Adrenal gland (tissue), 19 donors: ENCODE measurements at places on chromosomes 16 and 17.
A peak's percentile ranks its signal among the peaks of the same experiment; 100 is the strongest.

DNA sequence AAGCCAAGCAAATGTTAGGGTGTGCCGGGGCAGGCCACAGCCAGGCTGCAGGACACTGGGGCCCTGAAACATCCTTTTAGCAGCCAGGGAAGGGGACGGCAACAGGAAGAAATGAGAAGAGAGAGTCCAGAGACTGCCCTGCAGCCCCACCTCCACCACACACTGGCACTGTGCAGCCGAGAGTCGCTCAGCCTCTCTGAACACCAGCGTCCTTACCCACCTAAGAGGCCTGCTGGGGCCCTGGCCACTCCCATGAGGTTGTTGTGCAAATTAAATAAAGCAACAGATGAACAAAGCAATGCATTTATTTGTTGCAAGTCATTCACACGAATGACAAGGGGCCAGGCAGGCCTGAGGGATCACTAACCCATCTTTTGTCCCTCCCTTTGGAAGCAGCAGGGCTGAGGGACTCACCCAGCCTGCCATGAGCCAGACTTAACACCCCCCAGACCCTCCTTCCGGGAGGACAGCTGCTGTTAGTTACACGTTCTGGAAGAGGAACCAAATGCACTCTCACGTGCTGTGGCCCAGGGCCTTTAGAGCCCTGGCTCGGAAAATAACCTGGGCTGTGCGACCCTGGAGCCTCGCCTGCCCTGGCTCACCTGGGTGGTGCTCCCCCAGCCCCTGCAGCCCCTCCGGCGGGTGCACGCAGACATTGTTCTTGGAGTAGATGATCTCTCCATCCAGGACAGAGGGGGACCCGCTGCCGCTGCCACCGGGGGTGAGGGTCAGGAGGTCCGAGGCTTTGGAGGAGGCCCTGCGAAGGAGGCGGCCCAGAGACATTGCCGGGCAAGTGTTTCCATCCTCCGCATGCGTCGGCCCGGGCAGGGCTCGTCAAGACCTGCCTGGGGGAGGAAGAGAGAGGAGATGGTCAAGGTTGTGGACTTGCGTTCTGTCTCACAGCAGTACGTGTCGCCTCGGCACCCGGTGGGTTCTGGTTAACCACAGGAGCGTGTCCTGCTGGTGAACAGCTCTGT lies 22.6 kb downstream of the TBC1D16 start:
- H3K4me3 ChIP-seq = no peak overlapping the region
- no peaks in the 10 kb centered on the region for H3K36me3 ChIP-seq
- peaks cover 4% of the 10 kb centered on the region for H3K4me1 ChIP-seq
- no peak for DNase-seq
- H3K27ac ChIP-seq = no peak overlapping the region
- H3K27me3 ChIP-seq = no peaks in the 10 kb centered on the region

- no peak overlapping the region for H3K4me3 ChIP-seq
- peaks cover 44% of the 10 kb centered on the region for H3K4me1 ChIP-seq
- no peaks in the 10 kb centered on the region for H3K36me3 ChIP-seq
- peak; percentile 58 for DNase-seq
- H3K27ac ChIP-seq = peak overlapping the region; percentile 93
Measured at GRCh38 chr16:53053967-53054669, 673 bp upstream of the CHD9 start.

DNA sequence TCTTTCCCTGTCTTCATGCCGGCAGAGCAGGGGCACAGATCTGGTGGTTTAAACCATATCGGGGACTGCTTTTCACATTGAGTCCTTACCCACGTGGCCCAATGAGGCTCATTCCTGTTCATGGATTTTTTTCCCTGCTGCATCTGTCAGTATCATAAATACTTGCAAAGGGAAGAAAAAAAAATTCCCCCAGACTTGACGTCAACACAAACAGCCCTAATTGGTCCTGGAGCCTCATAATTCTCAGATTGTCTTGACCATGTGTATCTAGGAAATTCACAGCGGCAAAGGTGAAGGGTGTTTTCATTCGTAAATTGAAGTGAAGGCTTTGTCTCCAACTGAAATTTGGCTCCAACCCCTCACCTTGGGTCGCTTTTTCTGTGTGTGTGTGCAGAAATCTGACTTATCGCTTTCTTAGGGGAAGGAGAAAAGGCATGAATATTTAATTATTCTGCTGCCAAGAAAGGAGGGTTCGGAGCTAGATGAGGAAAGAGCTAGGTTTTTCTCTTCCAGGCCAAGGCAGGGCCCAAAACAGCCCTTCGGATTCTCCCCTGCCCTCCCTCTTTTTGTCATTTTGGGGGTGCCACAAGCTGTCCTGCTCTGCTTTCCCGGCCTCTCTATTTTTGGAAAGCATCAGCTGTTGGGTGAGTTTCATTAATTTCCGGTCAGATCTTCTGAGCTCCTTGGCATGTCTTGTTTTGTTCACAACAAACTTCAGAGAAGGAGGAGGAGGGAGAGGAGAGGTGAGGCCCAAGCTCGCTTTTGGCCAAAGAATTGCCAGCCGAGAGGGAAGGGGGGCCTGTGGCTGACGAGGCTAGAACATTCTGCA lies 17.8 kb upstream of the CIBAR2 start:
- H3K27me3 ChIP-seq = no peaks in the 10 kb centered on the region
- H3K27ac ChIP-seq = peak overlapping the region; percentile 47
- no peak for DNase-seq
- peaks cover 39% of the 10 kb centered on the region for H3K4me1 ChIP-seq

- H3K4me1 ChIP-seq = peaks cover 9% of the 10 kb centered on the region
- H3K4me3 ChIP-seq = peak overlapping the region; percentile 89
- peak overlapping the region; percentile 75 for H3K27ac ChIP-seq
- H3K36me3 ChIP-seq = no peaks in the 10 kb centered on the region
- no peaks in the 10 kb centered on the region for H3K27me3 ChIP-seq
Measured at GRCh38 chr16:30894540-30895368, 877 bp upstream of the BCL7C start.

DNA sequence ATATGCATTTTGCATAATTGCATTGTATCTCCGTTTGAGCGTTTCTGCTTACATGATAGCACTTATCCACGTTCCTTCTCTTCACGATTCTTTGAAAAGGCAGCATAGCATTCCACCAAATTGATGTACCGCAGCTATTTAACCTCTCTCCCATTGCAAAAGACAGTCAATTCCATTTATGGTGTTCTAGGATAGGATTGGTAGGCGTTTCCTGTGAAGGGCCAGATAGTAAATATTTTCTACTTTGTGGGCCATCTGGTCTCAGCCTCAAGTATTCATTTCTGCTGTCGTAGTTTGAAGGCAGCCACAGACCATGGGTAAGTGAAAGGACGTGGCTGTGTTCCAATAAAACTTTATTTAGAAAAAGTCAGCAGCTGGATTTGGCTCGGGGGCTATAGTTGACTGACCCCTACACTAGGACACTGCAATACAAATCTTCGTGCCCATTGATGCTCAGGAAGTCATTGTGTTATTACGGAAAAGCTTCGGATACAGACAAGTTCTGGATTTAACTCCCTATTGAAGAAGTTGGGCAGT lies 10.1 kb downstream of the SNX29 start:
- H3K27ac ChIP-seq = no peak overlapping the region
- no peaks in the 10 kb centered on the region for H3K27me3 ChIP-seq
- DNase-seq = no peak

GRCh38 chr17:10420811-10421210 lies 939 bp downstream of the MYH8 start:
- no peak overlapping the region for H3K27ac ChIP-seq
- H3K36me3 ChIP-seq = no peaks in the 10 kb centered on the region
- no peak overlapping the region for H3K4me3 ChIP-seq
- DNase-seq = no peak

- DNase-seq = no peak
- no peak overlapping the region for H3K27ac ChIP-seq
- H3K4me1 ChIP-seq = no peaks in the 10 kb centered on the region
- H3K4me3 ChIP-seq = no peak overlapping the region
- H3K36me3 ChIP-seq = peaks cover 3% of the 10 kb centered on the region
- no peaks in the 10 kb centered on the region for H3K27me3 ChIP-seq
Measured at GRCh38 chr17:43816336-43817320, 16.3 kb downstream of the MPP3 start.

GRCh38 chr17:62905233-62905632 lies 60.8 kb upstream of the TANC2 start:
- no peak for DNase-seq
- H3K4me3 ChIP-seq = no peak overlapping the region
- H3K4me1 ChIP-seq = no peaks in the 10 kb centered on the region
- no peaks in the 10 kb centered on the region for H3K27me3 ChIP-seq
- no peaks in the 10 kb centered on the region for H3K36me3 ChIP-seq

DNA sequence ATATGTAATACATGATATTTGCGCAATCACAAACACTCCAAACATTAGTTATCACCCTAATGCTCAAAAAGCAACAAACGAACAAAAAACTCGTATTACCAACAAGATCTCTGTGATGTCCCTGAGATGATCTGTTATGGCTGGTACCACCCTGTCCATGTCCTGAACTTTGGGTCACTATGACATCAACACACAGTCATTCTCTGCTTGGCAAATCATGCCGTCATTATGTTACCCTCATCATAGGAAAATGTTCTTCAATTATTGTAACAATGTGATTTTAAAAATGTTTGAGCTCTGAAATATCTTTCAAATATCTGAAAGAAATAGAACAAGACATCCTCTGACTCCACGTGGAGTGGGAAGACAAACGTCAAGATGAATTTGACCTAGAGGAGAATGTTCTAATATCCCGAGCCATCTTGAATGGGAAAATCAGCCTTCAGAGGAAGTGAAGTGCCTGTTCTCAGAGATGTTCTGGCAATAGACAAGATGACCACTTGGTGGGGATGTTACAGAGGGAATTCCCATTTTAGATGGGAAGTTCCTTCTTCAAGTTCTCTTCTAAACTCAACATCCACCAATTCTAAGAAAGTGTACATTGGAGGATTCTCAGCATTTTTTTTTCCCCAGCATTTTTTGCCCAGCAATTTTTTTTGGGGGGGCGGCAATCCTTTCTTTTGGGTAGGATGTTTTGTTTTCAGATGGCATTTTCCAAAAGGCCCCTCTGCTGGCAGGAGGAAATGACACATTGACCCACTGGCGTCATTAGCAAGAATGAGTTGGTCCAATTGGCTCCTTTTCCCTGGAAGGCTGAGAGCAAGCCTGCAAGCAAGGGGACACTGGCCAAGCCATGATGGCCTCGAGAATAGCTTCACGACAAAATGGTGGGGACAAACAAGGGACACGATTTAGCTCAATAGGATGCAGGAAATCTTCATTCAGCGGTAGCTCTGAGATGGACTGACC lies 3.7 kb upstream of the HSD17B2 start:
- H3K27ac ChIP-seq = no peak overlapping the region
- H3K4me3 ChIP-seq = no peak overlapping the region
- no peaks in the 10 kb centered on the region for H3K4me1 ChIP-seq

DNA sequence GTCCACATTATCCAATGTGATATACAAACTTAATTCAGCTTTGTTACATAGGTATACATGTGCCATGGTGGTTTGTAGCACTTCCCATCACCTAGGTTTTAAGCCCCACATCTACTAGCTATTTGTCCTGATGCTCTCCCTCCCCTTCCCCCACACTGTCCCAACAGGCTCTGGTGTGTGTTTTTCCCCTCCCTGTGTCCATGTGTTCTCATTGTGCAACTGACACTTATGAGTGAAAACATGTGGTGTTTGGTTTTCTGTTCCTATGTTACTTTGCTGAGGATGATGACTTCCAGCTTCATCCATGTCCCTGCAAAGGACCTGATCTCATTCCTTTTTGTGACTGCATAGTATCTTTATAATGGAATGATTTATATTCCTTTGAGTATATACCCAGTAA lies 196.7 kb downstream of the CDH11 start:
- no peak overlapping the region for H3K4me3 ChIP-seq
- no peaks in the 10 kb centered on the region for H3K27me3 ChIP-seq
- H3K27ac ChIP-seq = no peak overlapping the region
- no peak for DNase-seq
- no peaks in the 10 kb centered on the region for H3K4me1 ChIP-seq
- H3K36me3 ChIP-seq = no peaks in the 10 kb centered on the region

DNA sequence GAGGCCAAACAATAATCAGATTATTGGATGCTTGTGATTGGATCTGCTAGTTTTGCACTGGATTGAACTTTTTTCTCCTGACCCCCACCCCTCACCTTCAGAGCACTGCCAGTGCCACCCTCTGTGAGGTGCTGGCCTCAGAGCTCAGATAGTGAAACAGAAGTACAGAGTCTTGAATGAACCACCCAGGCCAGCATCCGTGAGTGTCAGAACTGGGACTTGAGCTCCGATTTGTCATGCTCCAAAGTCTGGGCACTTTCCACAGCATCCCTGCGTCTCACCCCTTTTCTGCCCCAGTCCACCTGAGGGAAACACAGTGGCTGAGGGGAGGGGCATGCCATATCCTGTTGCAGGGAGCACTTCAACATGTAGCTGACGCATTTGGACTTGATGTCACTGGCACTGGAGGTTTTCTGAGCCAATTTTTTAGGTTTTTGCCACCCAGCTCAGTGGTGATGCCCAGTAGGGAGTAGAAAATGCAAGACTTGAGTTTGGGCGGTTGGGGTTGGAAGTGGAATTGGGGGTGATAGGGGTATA lies 47.3 kb downstream of the SMPD3 start:
- H3K36me3 ChIP-seq = no peaks in the 10 kb centered on the region
- no peaks in the 10 kb centered on the region for H3K27me3 ChIP-seq
- no peak for DNase-seq
- H3K27ac ChIP-seq = no peak overlapping the region
- peaks cover 16% of the 10 kb centered on the region for H3K4me1 ChIP-seq

- no peak overlapping the region for H3K27ac ChIP-seq
- no peaks in the 10 kb centered on the region for H3K36me3 ChIP-seq
- no peak for DNase-seq
- H3K4me3 ChIP-seq = no peak overlapping the region
Measured at GRCh38 chr16:66399031-66399430, 28.1 kb upstream of the BEAN1 start.
